Spleen (tissue), 13 donors: ENCODE measurements at places on chromosomes 5 and 9.
A peak's percentile ranks its signal among the peaks of the same experiment; 100 is the strongest.

- DNase-seq: no peak
Observed at GRCh38 chr9:33867747-33868439, 50.9 kb downstream of the UBE2R2 start.

DNA sequence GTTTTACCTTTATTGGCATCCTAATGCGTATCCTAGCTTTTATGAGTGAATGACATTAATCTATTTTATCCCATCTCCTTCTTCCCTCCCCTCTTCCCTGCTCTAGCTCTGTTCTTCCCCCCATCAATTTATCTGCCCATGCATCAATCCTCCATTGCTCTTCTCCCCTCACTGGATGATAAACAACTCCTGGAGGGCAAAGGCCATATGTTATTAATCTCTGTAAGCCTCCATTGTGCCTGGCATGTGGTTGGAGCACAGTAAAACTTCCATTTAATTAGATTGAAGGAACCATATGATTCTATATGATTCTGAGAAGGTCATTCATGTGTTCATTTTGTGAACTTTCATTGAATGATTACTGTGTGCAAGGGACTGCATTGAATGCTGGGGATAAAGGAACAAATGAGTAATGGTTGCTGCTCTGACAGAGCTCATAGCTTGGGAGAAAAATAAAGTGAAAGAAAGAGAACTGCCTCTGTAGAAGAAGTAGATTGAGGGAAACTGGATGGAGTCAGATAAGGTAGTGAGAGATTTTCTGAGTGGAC lies 85.0 kb downstream of the MEGF10 start:
- no peak for DNase-seq

DNA sequence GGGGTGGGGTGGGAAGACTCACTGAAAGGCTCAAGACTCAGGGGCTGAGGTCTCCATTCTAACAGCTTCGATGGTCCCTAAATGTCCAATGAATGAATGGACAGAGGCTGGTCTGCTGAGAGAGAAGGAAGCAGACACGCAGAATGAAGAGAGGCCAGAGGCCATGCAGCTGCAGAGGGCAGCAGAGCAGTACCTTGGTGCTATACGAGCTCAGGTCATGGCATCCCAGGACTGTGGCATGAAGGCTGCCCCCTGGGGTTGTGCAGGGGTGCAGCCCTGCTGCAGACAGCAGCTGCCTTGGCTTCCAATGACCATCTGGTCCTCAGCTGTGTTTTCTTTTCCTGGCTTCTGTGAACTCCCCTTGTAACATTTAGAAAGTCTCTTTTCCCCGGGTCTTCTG lies 15.2 kb upstream of the CORO2A start:
- DNase-seq: no peak

DNA sequence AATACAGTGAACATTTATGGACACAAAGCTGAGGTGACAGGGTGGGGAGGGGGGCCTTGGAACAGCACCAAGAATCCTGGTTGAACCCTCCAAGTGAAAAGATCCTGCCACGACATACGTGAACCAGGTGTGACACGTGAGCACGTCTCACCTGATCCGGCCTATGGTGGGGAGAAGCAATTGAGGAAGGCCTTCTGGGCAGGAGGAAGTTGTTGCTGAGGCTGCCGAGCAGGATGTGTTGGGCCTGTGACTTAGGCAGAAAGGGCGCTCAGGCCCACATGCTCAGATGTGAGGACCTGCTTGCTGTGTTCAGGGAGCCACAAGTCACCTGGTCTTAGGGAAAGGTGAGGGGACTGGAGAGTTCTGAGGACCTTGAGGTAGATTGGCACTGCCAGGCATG lies 2.5 kb upstream of the MAPK9 start:
- DNase-seq: peak; percentile 84

DNA sequence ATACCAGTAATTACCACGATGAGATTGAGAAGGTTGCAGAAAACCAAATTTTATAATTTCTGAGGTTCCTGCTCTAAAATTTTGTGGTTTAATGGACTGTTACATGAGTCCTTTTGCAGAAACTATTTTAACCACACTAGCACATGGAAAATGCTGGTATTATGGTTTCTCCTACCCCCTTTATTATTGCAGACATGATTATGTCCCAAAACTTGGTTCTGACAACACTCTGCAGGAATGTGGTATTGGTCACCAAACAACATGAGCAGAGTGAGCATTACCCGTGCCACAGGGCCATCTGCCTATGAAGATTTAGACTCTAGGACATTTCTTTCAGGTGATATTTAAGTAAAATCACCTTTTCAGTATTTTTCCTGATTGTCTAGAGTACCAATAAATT lies 2.8 kb upstream of the ECM2 start:
- no peak for DNase-seq

GRCh38 chr5:138463419-138464007 lies 1.8 kb upstream of the EGR1 start:
- DNase-seq: no peak

- DNase-seq: peak; percentile 91
Observed at GRCh38 chr9:89436963-89437625, 60.8 kb downstream of the SEMA4D start.

DNA sequence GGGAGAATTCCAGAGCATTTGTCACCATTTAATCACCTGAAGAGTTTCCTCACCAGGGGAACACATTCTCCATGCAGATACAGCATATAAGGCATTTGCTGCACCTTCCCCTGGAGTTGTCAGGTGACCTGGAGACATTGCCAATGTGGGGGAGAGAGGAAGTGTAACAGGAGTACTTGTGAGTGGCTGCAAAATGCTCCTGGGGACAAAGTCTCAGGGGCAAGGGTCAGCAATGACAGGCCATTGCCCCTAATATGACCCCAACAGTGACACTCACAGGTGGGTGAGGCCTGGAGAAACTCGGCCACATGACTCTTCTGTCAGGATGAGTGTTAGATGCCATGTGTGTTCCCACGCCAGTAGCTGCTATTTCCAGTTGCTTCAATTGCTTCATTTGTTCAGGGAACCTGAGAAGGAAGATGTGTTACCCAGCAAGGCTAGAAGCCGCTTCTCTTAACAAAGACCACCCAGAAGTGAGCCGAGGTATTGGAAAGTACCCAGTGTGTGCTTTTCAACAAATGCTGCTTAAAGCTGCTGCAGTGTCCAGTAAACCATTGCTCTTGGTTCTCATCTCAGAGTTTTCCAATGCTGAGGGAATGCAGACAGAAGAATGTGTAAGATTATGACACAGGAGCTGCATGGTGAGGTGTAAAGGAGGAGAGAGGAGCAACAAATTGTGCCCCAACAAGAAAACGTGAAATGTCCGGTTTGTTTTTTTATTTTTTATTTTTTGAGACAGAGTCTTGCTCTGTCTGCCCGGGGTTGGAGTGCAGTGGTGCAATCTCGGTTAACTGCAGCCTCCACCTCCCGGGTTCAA lies 128.2 kb upstream of the SLC44A1 start:
- no peak for DNase-seq

- DNase-seq: no peak
Observed at GRCh38 chr5:178790371-178790770, 59.9 kb upstream of the ZNF354A start.

GRCh38 chr9:135753391-135754105 lies 51.6 kb downstream of the KCNT1 start:
- no peak for DNase-seq

GRCh38 chr5:137735555-137736284 lies at the start of gene KLHL3:
Gene KLHL3, minus strand, starts transcription at chr5:137736089. Its CDS starts 443 bp downstream, at chr5:137735646.
- peak; percentile 76 for DNase-seq

GRCh38 chr9:20754556-20754955 lies 70.5 kb downstream of the FOCAD start:
- no peak for DNase-seq

- DNase-seq: no peak
Observed at GRCh38 chr5:179963375-179963774, 55.7 kb upstream of the TBC1D9B start.

DNA sequence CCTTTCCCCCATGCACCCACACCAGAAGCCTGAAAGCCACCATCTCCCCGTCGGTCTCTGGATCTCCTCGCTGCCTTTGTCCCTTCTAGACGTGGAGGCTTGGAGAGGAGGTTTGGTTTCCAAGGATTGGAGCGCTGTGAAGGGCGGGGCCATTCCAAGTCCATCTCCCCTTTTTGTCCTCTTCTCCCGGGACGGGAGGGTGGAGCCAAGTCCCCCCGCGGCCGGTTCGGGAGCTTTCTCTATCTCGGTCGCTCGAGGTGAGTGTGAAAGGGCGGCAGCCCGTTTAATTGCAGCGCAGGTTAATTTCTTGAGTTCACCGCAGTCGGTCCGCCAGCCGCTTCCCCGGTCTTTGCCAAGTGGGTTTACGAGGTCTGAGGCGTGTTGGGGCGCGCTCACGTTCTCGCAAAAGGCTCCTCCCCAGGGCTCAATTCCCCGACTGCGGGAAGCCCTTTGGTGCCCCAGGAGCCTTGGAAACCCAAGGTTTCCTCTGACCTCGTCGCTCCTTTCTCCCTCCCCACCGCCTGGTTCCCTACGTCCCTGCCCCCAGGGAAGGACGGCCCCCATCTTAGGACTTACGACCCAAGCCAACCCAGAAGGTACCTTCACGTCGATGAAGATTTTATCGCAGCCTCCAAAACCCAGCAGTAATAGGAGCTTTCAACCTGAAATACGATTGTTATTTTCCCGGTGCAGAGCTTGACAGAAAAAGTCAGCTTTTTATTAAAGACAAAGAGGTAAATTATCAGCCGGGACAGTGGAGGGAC lies 2.8 kb upstream of the ZNF462 start:
- DNase-seq: no peak

DNA sequence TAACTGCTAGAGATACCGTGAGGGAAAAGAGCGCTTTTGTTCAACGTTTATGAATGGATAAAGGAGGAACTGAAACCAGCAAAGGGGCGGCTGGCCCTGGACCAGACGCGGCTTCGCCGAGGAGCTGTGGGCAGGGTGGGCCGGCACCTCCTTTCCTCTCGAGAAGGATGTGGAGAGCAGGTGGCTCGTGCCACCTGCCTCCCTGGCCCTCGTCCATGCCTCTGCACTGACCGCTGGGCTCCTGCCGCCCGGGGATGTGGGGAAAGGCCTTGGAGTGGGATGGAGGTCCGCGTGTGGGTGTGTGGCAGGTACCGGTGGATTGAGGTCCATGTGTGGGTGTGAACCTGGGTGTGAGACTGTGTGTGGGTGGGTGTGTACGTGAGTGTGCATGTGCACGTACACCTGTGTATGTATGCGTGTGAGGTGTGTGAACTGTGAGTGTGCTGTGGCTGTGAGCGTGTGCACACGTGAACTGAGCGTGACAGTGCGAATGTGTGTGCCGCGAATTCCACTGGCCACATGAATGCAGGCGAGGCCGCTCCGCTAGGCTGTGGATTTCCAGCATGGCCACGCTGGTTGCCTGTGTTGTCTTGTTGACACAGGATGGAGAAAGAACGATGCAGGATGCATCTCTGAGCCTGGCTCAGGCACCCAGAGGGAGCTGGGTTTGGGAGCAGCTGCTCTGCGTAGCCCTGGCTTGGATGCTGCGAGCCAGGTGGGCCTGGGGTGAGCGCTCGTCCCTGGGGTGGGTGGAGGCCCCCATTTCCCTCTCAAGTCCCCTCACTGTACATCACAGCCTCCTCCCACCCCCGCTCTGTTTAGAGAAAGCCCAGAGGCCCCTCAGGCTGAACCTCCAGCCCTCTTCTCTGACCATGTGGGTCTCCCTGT lies 4.4 kb upstream of the CEP72 start:
- DNase-seq: peak; percentile 86

- DNase-seq: no peak
Observed at GRCh38 chr9:10235376-10235775, 377.4 kb downstream of the PTPRD start.

DNA sequence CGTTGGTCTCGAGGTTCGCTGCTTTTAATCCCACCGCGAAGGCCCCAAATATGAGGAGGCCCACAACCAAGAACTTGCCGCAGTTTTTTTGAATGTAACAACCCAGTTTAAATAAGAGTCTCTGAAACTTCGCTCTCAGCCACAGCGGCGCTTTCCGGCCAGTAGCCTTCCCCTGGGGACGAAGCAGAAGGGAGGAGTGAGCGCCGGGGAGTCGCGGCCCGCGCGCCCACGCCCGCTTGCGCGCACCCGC lies 10.4 kb downstream of the PTCH1 start:
- DNase-seq: no peak

DNA sequence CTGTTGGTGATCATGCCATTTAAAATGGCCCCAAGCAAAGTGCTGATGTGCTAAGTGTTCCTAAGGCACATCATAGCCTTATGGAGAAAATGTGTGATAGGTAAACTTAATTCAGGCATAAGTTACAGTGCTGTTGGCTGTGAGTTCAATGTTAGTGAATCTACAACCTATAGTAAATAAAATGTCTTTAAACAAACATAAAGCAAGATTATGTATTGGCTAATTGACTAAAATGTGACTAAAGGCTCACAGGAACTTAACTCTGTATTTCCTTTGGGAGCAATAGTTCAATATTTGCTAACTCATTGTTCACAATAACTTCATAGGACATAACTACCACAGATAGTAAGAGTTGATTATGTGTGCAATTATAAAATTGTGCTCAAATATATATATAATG lies 49.4 kb upstream of the LRRC19 start:
- no peak for DNase-seq

GRCh38 chr5:64942460-64942859 lies 173.7 kb downstream of the CWC27 start:
- DNase-seq: no peak

DNA sequence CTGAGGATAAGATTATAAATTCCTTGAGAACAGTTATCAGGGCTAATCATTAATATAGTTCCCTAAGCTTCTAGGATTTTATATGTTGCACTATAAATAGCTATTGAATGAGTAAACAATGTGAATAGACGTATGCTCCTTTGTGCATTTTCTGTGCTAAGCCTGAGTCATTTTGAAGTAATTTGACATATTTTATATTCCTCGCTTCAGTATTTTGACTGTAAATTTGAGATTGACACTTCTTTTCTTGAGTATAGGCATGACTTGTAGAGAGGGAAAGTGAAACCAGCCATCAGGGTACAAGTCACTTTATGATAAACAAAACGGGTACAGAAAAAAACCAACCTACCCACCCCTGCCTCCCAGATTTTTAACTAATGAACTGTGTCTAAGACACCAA lies 367.7 kb upstream of the PRR16 start:
- DNase-seq: no peak

GRCh38 chr9:124934290-124934689 lies 6.6 kb downstream of the GOLGA1 start:
- no peak for DNase-seq

DNA sequence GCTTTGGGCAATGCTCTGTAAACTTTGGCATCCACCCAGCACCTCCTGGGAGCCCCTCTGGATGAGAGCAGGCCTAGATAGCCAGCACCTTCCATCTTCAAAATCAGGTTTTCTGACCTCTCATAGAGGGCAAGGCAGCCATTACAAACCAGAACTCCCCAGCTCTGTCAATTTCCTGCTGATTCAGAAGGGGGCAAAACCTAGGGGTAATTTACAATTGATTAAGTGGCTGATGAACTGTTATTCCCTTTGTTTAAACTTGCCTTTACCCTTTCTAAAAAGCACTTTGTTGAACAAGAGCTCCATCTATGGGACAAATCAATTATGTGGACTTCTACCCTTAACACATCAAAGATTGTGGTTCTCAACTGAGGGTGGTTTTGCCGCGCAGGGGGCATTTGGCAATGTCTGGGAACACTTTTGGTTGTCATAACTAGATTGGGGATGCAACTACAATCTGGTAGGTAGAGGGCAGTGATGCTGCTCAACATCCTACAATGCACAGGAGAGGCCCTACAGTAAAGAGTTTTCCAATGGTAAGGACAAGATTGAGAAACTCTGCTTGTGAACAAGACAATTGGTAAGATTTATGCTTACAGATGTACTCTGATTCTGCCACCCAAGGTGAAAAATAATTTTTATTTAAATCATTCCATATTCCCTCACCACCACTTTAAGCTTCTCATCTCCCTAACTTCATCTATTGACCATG lies 184.1 kb downstream of the MARCHF11 start:
- DNase-seq: no peak
